ENCODE measurements at places on chromosomes 3 and 15.

GRCh38 chr3:9623148-9623547 lies 26.2 kb upstream of the MTMR14 start:
- no peak for ATAC-seq

- no peak for ATAC-seq
Observed at GRCh38 chr15:94135486-94136147, 95.7 kb upstream of the MCTP2 start.

DNA sequence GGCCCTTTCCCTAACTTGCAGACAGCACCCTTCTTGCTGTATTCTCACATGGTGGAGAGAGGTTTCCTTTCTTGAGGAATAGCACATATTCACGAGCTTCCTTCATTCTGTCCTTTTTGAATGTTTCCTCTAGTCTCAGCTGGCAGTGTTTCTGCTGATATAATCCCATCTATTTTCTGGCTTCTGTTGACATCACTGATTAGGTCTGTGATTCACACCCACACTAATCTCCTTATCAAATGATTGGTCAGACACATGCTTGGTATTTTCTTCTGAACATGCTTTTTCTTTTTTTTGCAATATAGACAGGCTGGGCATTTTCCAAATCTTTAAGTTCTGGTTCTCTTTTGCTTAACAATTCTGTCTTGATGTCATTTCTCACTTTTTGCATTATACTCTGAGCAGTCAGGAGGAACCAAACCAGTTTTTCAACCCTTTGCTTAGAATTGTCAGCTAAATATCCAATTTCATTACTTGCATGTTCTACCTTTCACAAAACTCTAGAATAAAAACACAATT lies 65.4 kb downstream of the OXSM start:
- no peak for ATAC-seq

DNA sequence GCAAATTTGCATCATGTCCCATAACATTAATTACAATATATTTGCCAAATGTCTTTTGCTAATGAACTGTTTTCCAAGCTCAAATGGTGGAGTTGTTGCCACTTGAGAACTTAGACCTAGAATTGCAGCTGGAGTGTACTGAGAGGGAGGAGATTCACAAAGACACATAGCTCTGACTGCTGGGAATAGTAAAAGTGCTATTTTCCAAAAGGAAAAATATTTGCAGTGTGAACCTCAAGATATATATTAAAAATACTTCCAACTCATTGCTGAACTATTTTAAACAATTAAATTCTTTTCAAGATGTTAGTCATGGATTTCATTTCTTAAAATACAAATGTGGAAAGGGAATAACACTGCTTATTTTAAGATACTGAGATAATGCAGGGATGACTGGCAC lies 666.8 kb upstream of the ARPP21 start:
- no peak for ATAC-seq

DNA sequence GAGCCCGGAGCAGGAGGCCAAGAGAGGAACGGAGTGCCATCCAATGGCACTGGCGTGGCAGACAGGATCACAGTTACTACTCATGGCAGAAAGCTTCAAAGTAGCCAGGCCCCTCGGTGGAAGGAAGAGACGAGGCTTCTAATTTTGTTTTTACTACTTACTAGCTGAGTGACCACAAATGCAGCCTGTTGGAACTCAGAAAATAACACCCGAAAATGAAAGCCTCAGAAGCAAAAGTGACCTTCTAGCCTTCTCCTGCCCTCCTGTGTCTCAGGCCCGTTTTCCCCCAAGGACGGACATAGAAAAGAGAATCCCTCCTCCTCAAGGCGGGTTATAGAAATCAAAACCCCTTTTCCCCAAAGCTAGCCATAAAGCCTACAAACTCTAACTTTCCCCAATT lies 9.9 kb upstream of the STRA6 start:
- ATAC-seq = no peak

DNA sequence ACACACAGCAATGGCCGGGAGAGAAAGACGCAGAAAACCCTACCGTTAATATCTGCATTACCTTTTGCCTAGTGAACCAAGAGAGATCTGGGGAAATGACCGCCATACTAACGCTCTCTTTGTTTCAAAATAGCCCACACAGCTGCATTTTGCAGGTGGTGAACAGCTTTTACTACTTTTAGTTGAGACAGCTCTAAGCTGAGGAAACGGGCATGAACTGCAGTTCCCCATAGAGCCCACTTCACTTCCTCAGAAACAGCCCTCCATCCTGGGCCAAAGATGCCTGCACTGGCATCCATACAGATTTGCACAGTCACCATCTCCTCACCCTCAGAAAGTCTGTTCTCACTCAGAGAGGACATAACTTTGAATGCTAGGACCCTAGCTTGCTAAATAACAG lies 45.0 kb downstream of the ZNF860 start:
- ATAC-seq = no peak

Measured in motor neuron (in vitro differentiated cells).